Activated T-helper 9 cell treated with anti-CD3 and anti-CD28 coated beads, Interleukin-2, amount 50 U/mL, for 16 hours (primary cell): ENCODE measurements at places on chromosomes 1 and 21.
A peak's percentile ranks its signal among the peaks of the same experiment; 100 is the strongest.

GRCh38 chr21:46110499-46111192 is 12.7 kb downstream of the COL6A2 start:
- DNase-seq: no peak

GRCh38 chr1:85445906-85446305 is 19.1 kb downstream of the DDAH1 start:
- no peak for DNase-seq

DNA sequence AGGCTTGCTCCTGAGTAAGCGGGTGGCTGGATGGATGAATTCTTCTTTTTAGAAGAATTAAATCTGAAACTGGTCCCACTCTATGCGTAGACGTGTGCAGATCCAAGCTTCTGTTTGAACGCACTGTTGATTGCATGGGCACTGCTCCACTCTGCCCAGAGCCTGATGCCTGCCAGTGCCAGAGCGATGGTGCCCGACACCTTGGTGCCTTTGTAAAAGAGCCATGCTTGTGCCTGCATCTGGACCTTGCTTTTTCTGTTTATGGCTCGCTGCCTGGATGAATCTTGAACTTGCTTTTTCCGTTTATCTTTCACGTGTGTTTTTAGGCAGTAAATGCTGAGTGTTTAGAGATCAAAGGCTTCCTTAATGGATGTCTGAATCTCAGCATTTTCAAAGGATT is 15.0 kb upstream of the PWP2 start:
- no peak for DNase-seq

DNA sequence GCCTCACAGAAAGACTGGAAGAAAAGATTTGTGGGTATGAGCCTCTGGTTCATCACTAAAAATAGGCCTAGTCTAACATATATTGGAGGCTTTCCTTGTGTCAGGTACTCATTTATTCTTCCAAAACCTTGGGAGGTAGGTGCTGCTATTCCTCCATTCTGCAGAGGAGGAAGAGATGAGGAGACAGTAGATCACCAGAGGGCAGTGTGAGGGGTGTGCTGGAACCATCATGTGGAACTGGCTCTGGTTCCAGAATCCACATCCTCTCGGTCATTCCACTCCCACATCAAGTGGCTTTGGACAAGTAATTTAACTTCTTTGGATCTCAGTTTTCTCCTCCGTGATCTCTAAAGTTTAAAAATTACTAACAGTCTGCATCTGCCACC is 7.4 kb upstream of the INKA2 start:
- DNase-seq: no peak

GRCh38 chr21:43345746-43346409 is 81.1 kb downstream of the SIK1 start:
- DNase-seq: no peak

- DNase-seq: no peak
Measured at GRCh38 chr1:97073936-97074335, 352.4 kb downstream of the PTBP2 start.

DNA sequence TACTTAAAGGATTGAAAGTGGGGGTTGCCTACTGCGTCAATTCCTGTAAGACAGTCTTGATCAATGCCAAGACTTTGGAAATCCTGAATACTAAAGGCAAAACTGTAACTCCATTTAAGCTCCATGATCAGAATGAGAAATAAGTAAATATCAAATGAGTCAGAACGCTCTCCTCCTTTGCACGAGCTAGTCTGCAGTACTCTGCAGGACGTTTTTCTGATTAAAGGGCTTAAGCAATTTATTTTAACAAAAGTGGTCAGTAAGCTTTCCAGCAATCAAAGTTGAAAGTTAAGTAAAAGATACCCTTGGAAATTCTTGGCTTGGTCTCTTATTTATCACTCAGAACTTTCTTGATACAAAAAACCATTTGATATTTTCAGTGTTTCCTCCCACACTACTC is 35.7 kb upstream of the ARHGAP29 start:
- DNase-seq: no peak

DNA sequence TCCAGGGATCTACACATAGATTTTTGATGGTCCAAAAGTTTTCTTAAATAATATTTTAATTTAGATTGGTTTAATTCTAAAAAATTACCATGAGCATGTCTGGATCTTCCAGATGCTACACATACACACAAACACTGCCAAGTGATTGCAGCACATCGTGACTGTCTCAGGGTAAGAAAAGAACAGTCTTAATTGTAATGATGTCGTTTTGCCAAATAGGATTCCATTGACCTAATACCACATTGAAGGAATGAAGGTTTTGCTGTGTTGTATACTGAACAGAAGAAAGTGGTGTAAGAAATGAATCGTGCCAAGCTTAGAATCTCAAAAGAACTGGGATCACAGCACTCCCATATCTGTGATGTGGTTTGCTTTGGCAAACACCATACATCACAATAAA is 633.3 kb upstream of the CAMK1G start:
- no peak for DNase-seq

- no peak for DNase-seq
Measured at GRCh38 chr1:33986390-33987095, 122.7 kb downstream of the HMGB4 start.

DNA sequence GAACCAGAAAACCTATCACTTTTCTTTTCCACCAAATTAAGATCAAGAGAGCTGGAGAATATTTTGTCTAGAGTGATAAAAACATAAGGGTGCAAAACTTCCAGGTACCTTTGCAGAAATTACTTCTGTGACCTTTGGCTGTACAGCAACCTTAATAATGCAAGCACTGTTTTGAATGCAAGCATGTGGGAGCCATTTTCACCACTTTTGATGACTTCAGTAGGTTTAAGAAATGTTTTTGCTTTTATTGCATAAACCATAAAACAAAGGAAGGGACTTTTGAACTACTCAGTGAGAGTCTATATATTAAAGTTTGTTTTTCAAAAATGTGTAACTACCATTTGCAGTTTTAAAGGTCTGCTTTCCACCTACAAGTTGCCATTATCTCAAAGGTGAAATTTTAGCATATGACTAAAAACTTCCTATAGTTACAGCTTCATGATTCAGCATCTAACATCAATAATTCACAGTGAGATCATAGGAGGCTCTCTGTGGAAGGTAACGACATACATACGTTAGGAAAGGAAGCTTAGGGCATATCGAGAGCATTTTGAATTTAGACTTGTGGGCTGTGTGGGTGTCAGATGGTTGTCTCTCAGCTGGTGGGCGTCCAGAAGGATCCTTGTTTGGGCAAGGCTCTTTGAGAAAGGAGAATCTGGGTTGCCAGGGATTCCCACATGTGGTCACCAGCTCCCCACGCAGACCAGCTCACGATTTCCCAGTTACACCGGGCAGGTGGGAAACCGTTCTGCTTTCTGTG is 1.1 kb upstream of the GADD45A start:
- peak; percentile 37 for DNase-seq

- no peak for DNase-seq
Measured at GRCh38 chr1:231778009-231778719, 151.6 kb downstream of the DISC1 start.

DNA sequence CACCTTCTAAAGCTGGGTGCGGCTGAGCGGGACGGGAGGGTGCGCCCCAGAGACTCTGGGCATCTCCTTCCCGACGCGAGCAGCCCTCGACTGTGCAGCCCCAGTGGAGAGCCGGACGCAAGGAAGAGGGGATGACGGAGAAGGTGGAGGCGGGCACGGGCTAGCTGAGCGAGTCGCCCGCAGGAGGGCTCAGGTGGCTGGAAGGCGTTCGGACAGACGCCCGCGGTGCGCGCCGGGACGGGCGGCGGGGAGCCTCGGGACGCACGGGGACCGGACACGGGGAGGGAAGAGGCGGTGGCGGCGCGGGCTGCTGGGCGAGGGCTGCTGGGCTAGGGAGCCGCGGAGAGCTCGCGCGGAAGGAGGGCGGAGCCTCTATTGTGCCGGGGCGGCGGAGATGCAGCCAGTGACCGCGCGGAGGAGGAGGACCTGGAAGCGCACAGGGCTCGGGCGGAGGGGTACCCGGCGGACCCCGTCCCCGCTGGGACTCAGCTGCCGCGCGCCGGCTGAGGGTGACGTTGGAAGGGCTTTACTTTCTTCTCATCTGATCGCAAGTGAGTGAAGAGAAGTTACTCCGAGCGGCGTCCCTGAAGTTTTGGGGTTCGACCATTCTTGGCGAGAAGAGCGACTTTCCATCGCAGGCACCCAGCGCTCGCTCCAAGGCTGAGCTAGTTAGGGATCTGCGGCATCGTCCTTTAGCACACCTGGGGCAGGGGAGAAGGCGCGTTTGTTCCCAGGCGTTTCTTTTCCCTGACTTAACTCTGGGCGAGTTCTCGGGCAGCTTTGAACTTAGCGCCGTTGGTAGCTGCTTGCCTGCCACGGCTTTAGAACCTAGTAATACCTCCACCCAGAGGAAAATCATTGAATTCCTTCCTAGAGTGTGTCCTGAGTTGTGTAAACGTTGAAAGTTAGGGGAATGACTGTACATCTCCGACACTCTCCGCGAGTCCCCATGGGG is at the start of gene OLFML2B:
OLFML2B (minus strand) TSS at position 323 of the 955 bp plus-strand sequence. CDS start 439 bp downstream, outside the sequence.
- DNase-seq: no peak

DNA sequence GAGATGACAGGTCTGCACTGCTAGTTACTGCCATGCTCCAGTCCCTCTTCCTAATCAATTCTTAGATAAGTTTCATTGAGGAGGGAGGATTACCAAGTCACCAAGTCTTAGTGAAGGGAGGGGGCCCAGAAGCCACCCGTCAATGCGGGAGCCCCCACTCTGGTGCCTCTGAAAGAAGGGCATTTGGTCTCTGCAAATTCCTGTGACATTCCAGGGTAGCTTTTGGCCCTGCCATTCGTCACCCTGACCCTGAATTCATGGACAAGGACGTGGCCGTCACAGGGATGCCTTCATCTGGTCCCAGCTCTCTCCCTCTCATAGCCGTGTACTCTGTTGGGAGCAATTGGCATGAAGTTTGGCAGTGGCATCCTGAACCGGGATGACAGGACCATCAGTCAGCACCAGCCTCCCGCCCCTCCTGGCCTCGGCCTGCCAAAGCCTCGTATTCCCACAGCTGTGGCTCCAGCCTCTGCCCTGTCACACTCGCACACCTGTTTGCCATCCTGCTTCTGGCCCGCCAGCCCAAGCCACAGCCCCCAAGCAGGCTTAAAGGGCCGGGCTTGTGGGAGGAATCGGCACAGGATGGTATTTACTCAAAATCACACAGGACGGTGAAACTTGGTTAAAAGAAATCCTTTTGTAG is 150.7 kb downstream of the CLIC6 start:
- DNase-seq: no peak
